HFFc6 (cell line): ENCODE measurements at places on chromosomes 11 and 22. TPM values are rescaled to one million over a fixed set of nuclear protein-coding genes. Genes with fewer than 3 reads are reported as not detected.

- no peak overlapping the region for H3K27ac ChIP-seq
- DNase-seq: no peak
- H3K4me3 ChIP-seq: no peak overlapping the region
- H3K36me3 ChIP-seq: no peaks in the 10 kb centered on the region
- H3K4me1 ChIP-seq: no peaks in the 10 kb centered on the region
Measured at GRCh38 chr11:36818410-36818809, 220.4 kb upstream of the RAG2 start.

GRCh38 chr11:11978792-11979487 is 29.5 kb downstream of the DKK3 start:
- H3K27ac ChIP-seq: peak overlapping the region; percentile 98
- peaks cover 16% of the 10 kb centered on the region for H3K27me3 ChIP-seq

GRCh38 chr22:49918911-49919881 is 762 bp downstream of the CRELD2 start:
- peaks cover 2% of the 10 kb centered on the region; the same call in 1 of the 2 replicates for H3K27me3 ChIP-seq
- DNase-seq: no peak
- H3K27ac ChIP-seq: no peak overlapping the region
- H3K4me3 ChIP-seq: peak overlapping the region; percentile 81
- H3K4me1 ChIP-seq: peaks cover 10% of the 10 kb centered on the region; the same call in 1 of the 2 replicates

DNA sequence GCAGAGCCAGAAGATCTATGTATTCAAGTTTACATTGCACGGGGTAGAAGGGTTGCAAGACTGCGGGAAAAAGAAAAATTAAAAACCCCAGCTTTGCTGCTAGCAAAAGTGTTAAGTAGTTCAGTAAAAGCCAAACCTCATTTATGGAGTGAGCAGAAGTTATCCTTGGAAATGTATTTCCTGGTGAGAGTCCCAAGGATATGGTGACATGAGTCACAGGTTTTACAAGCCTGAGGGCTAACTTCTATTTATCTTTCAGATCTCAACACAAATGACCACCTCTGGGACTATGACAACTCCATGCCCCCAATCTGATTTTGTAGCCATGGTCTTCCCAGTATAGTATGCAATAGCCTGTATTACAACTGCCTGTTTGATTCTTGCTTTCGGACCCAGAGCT is 26.1 kb downstream of the ABTB2 start:
- DNase-seq: peak; percentile 33
- H3K4me3 ChIP-seq: no peak overlapping the region
- H3K27ac ChIP-seq: peak overlapping the region; percentile 37
- no peaks in the 10 kb centered on the region; the same call in 1 of the 2 replicates for H3K27me3 ChIP-seq
- no peaks in the 10 kb centered on the region for H3K36me3 ChIP-seq
- peaks cover 27% of the 10 kb centered on the region for H3K4me1 ChIP-seq

DNA sequence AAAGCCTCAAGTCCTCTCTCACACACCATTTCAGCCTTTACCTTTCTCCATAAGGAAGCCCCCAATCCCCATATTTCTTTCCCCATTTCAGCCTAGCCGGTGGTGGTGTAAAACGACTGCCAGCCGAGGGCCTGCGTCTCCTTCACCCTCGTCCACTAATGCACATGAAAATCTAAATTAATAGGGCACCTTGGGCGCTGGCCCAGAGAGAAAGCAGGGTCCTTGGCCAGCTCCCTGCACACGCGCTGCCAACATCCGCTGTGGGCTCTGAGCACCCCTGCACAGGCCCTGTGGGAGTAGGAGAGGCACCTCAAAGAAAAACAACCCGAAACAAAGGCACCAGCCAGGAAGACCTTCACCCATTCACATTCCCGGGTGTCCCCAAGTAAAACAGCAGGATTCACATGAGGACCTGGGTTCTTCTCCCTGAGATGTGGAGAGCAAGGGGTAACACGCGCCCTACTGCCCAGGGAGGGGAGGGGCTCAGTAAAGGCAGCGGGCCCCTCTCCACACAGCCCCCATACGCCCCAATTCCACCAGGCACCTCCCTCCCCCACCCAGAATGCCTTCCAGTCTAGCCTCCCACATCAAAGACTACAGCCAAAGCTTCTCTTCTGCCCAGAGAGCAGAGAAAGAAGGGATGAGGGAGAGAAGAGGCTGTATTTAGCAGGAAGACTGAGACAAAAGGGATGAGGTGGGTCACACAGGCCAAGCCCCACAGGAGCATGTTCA is 79.0 kb downstream of the MICAL3 start:
- no peaks in the 10 kb centered on the region for H3K36me3 ChIP-seq
- no peaks in the 10 kb centered on the region for H3K27me3 ChIP-seq
- no peak for DNase-seq

DNA sequence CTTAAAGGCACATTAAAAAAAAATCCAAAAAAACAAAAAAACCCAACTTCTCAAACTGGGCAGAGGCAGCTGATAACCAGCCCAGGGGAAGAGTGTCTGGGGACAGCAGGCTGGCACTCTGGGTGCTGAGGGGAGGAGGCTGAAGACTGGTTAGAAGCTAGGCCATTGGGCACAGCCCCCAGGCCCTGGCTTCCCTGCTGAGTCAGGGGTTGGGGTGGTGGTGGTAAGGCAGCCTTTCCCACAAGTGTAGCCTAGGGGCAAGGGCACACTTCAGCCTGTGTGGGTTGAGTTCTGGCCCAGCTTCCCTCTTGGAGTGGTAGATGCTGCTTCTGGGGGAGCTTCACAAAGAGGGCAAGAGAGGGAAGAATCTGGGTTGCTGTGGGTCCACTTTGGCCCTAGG is 16.3 kb upstream of the ARFGAP3 start:
- H3K27ac ChIP-seq: peak overlapping the region; percentile 33; the same call in 1 of the 2 replicates
- H3K36me3 ChIP-seq: peaks cover 18% of the 10 kb centered on the region; the same call in 1 of the 2 replicates
- H3K4me1 ChIP-seq: no peaks in the 10 kb centered on the region; the same call in 1 of the 2 replicates
- no peak for DNase-seq
- peaks cover 1% of the 10 kb centered on the region; the same call in 1 of the 2 replicates for H3K27me3 ChIP-seq

DNA sequence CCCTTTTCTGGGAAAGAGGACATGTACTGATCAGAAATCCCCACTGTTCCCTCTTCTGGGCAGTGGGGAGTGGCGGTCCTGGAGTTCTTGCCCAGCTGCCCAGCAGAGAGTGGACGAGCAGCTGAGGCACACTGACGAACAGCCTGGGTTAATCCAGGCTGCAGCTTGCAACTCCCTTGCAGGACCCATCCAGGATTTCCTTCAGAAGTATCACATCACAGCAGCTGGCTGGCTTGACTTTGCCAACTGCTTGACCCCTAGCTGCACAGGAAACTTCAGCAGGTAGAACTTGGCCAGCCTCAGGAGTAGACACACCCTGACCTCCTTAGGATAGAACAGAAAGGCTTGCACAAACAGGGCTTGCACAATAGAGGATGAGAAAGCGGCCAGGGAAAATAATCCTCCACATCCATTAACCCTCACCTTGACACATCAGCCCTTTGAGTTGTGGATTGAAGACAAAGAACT is 27.9 kb upstream of the FZD4 start:
- peaks cover 4% of the 10 kb centered on the region for H3K27me3 ChIP-seq
- no peaks in the 10 kb centered on the region for H3K36me3 ChIP-seq
- no peak overlapping the region for H3K4me3 ChIP-seq
- no peak for DNase-seq
- H3K4me1 ChIP-seq: peaks cover 12% of the 10 kb centered on the region
- H3K27ac ChIP-seq: no peak overlapping the region

DNA sequence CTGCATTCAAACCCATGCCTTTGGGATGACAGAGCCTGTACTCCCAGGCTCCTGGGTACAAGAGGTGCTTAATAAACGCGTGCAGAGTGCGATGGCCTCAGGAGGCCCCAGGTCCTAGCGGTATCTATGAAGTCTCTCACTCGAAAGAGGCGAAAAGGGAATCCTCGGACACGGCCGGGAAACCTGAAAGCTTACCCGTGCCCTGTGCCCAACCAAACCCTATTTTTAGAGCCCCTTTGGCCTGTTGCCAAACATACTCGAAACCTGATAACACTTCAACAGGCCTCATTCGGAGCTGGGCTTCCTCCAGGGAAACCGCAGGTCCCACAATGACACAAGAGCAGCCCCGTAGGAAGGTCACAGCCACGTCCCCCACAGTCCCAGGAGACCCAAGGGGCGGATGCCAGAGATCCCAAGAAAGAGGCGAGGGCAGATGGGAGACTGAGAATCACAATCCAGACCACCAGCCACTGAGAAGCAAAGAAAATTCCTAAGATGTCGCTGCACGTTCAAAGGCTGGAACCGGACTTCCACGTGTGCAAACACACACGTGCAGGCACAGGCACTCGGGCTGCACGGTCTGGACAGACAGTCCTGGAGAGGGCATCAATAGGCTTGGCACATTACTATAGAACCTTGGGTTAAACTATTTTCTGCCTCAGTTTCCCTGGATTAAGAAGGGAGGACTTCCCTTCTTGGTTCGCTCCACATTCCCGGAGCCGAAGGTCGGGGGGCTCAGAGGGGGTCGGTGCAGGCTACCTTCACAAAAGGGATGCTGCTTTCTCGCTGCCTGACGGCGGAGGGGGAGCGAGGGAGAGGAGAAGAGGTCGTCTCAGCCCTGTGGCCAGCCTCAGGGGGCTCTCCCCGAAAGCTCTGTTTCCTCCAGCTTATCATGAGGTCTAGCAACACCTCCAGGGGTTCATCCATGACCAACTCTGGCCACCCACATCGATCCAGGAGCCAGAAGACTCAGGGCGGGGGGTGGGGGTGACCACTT is 8.2 kb downstream of the PDGFB start:
- no peaks in the 10 kb centered on the region for H3K36me3 ChIP-seq
- H3K27ac ChIP-seq: no peak overlapping the region
- H3K4me1 ChIP-seq: peaks cover 9% of the 10 kb centered on the region
- no peak overlapping the region for H3K4me3 ChIP-seq
- H3K27me3 ChIP-seq: peaks cover 23% of the 10 kb centered on the region

GRCh38 chr11:47913529-47914244 is 65.5 kb upstream of the NUP160 start:
- H3K27ac ChIP-seq: no peak overlapping the region
- peaks cover 23% of the 10 kb centered on the region for H3K4me1 ChIP-seq

GRCh38 chr11:2399488-2400068 is 972 bp upstream of the TSSC4 start:
- peak overlapping the region; percentile 92 for H3K4me3 ChIP-seq
- H3K36me3 ChIP-seq: peaks cover 18% of the 10 kb centered on the region
- DNase-seq: no peak
- peak overlapping the region; percentile 92 for H3K27ac ChIP-seq

The DEFB131B gene
- total RNA-seq: not detected in 3 replicates

The TNNT3 gene
- not detected in 3 replicates for total RNA-seq
